ENCODE measurements at places on chromosomes 13 and 19. TPM values are rescaled to one million over a fixed set of nuclear protein-coding genes. Genes with fewer than 3 reads are reported as not detected.

COX7A1 gene
- not detected for total RNA-seq

ZNF429 gene
- total RNA-seq = not detected

DNA sequence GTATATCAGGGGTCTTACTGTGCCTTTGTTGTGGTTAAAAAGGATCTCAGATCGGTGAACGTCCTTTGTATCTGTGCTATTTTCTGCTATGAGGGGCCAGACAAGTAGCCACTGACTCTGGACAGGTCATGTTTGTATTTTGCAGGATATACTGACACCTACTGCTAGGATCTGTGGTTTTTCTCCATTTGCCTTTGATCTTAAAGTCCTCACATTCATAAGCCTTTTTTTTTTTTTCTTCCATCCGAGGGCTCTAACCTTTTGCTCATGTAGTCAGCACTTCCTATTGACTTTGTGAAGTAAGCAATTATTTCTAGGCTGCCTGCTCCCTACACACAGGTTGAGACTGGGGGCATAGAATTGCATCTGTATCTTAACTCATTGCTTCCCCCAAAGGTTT is 106.2 kb downstream of the SLITRK5 start:
- no peak for DNase-seq

DNA sequence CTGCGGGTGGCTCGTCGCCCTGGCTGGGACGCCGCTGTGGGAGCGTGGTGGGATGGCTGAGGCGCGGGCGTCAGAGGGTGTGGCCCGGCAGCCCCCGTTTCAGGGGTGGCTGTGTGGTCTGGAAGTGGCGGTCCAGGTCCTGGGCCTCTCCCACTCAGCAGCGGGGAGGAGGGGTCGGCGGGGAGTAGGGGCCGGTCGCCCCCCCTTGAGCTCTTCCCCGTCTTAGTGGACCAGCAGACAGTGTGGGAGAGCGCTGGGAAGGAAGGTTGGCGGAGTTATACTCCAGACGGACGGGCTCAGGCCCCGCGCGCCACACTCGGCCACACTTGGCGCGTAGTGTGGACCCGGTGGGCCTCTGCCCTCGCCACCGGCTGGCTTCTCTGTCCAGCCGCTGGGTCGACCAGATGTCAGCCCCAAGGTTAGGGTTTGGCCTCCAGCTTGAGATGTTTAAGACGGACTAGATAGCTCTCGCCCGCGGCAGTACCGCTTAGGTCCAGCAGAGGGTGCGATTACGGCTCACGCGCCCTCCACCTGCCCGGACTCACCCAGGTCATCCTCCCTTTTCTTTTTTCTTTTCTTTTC is 21.7 kb upstream of the ZNF429 start:
- peak; percentile 3 for DNase-seq

TNNT1 gene
- total RNA-seq = 37.6 TPM

DNA sequence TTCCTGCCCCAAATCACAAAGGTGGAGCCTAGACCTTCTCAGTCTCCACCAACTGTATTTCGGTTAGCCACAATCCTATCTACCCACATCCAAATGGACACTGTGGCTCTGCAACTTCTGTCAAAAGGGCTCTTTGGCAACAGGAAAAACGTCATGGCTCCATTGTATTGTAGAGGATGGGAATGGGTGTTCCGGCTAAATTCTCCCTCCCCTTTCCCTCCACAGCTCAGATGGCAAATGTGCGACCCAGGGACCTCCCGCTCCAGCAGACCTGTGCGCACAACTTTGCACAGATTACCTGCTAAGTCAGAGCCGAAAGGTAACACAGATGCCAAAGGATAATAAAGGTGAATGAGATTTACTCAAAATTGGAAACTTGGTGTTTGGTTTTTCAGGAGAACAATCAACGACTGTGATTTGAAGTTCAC is 968 bp upstream of the KL start:
- no peak for DNase-seq

DNA sequence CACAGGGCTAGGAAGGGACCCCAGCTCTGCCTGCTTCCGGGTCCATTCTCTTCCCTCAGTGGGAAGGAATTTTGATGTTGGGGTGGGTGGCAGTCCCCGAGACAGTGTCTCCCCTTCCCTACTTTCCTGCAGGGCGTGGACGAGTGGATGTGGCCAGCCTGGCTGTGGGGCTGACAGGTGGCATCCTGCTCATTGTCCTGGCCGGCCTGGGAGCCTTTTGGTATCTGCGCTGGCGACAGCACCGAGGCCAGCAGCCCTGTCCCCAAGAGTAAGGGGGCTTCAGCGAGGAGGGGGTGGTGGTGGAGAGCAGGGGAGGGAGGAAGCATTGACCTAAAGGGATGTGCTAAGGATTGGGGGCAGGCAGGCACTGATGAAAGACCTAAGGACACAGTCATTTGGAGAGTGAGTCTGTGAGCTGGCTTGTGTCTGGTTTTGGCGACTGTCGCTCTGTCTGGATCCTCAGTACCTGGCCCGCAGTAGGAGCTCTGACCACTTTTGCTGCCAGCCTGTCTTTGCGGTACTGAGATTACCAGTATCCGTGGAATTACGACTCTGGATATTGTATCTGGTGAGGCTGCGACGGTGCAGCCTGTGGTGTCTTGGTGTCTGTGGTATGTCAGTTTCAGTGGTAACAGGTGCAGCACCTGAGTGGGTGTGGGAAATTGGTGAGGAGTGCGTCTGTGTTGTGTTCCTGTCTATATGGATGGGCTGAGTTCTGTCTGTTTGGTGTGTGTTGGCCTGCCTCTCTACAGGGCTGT is 2.4 kb upstream of the PRR12 start:
- no peak for DNase-seq

DNA sequence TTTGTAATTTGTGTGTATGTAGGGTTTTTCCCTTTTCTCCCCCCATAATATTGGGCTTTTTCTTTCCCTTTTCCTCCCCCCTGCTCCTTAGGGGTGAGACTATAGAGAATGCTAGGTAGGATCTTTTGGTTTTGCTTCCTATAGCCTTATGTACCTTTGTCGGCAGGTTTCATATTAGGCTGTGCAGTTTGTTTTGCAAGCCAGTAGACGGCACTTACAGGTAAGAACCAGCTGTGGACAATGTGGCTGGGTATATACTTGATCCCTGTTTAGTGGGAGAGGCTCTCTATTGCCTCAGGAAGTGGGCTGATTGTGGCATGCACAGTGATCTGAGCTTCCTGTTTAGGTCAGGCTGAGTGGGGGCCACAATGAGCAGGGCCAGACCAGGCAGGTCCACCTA is 359.2 kb upstream of the OBI1 start:
- no peak for DNase-seq

DNA sequence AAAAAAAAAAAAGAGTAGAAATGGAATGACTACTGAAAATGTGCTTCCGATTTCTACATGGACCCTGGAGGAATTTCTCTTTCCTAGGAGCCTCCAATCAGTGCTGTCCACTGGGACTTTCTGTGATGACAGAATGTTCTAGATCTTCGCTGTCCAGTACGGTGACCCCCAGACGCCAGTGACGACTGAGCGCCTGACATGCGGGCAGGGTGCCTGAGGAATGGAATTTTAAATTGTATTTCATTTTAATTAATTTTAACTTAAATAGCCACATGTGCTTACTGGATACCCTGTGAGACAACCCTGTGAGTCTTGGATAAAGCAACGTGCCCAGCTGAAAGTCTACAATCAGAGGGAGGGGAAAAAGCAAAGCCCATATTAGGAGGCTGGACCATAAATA is 4.1 kb upstream of the TLE6 start:
- DNase-seq = no peak

- no peak for DNase-seq
These were observed 101.7 kb downstream of the TNFRSF19 start for GRCh38 chr13:23671897-23672296.

GRIN3B gene
- not detected for total RNA-seq

DNA sequence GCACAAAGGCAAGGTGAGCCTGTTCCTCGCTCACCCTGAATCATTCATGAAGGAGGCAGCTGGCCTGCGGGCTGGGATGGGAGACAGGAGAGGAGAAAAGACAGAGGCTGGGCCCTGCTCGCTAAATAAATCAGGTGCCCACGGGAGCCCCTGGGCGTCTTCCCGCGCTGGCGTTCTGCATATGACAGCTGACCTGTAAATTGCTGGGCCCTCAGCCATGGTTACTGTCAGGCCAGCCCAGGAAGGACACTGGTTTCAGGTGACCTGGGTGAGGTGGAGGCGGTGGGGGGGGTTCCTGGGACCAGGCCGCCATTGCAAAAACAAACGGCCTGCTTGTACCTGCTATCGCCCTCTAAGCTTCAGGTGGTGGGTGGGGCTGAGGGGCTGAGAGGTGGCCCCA is 3.4 kb upstream of the PTBP1 start:
- no peak for DNase-seq

DNA sequence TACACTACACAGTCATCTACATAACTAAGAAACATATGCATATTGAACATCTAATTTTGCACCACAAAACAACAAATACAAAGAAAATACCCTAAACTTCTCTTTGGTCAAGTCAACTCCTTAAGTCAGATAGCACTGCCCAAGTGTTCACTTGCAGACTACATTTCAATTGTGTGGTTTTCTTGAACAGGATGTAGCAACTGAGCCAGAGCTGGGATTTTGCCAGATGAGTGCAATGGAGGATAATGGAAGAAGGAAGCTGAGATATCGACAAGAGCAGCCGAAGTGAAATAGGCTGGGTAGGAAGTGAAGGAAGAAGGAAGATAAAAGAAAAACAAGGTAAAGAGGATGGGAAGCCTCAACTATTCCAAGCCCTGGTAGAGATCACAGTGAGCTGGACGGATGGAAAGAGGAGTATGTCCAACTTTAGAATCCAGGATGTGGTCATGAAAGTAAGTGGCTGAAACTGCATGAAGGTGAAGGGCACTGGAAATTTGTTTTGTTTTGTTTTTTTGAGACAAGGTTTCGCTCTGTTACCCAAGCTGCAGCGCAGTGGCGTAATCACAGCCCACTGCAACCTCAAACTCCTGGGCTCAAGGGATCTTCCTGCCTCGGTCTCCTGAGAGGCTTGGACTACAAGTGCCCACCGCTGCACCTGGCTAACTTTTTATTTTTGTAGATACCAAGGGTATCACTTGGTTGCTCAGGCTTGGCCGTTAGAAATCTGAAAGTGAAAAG is 15.0 kb downstream of the NUFIP1 start:
- DNase-seq = no peak

DNA sequence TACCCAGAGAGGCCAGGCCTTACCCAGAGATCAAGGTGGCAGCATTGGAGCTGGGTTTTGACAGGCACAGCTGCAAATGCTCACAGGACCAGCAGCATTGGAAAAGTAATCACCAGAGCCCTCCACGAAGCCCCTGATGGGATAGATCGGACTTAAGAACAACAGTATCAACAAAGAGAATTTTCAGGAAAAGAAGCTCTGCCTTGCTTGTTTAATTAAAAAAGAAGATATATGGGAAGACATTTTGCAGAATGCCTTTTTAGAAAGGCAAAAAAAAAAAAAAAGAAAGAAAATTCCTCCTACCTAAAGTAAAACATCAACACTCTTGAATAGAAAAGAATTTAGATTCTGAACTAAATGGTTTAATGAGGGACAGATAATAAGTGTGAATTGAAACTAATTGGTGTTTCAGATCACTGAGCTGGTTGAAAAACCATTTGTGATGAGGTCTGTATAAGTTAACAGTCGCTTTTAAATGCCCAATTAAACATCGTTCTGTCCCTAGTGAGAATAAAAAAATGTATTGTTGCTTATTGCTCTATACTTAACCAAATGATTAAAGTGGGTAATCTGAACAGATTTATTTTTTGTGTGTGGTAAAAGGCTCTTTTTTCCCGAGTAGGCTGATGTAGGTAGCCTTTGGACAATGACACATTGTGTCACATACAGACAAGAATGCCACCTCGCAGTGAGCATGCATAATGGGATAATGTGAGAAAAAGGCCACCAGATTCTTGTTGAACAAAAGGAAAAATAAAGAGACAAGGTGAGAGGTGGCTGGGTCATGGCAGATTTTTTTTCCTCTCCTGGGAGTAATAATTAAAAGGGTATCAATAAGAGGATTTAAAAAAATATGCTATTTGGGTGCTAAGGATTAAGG is 93.0 kb upstream of the ARGLU1 start:
- DNase-seq = no peak

DNA sequence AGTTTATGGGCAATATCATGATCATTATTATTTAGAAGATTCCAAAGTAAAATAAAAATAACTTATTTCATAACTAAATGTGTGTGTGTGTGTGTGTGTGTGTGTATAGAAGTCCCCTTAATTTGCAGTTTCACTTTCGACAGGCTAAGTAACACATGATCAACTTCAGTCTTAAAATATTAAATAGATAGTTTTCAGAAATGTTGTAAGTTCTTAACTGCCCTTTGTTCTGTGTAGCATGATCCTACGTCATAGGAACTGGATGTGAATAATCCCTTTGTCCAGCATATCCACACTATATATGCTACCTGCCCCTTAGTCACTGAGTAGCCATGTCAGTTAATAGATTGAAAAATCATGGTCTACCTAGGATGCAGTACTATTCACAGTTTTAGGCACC is 1863.5 kb upstream of the PCDH20 start:
- DNase-seq = no peak

GRCh38 chr13:80862456-80862855 is 521.5 kb upstream of the SPRY2 start:
- DNase-seq = peak; percentile 55

DNA sequence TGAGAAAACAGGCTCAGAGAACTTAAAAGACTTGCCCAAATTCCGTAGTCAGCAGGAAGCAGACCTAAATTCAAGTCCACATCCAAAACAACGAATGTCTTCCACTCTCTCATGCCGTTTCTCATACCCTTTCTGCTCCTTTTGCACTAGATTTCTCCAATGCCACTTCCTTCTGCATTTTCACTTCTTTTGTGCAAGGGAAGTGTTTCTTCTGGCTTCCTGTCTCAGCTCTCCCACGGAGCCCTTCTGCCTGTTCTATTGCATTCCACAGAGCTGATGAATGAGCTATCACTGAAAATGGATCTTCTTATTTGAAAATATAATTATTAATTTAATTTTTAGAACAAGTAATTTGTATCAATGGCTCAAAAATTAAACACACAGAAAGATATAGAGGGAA is 56.1 kb upstream of the STK24 start:
- DNase-seq = no peak

DNA sequence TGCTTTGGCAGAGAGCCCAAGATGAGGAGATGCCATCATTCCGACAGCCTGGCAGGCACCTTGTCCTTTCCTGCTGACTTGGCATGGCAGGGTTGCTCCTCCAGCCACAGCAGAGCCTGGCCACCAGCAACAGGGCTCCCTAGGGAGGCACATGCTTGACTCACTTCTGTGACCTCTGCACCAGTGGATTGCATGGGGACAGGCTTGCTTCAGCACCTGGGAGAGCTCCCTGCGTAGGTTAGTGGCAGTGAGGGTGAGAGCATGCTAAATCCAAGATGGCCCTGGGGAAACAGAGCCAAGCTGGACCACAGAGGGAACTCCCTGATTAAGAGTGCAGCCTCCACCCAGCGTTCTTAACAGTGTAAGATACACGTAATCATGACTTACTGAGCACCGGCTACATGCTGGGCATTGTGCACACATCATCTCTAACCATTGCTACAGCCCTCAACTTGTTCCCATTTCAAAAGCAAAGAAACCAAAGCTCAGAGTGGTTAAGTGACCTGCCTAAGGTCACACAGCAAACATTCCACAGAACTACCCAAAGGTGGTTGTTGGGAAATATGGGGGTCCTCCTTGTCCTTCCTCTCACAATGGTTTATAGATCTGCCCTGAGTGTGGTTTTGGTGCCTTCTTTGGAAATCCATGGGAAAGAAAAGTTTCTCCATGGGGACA is 116.6 kb upstream of the UQCRFS1 start:
- no peak for DNase-seq

CLDN10 gene
- 0.37 TPM for total RNA-seq

PRTN3 gene
- total RNA-seq = not detected

GRCh38 chr13:101474419-101474957 is 22.0 kb downstream of the ITGBL1 start:
- peak; percentile 60 for DNase-seq

FAAP24 gene
- total RNA-seq = 10.0 TPM

Data from A673 (cell line).